ENCODE measurements at places on chromosomes 3 and 15.

DNA sequence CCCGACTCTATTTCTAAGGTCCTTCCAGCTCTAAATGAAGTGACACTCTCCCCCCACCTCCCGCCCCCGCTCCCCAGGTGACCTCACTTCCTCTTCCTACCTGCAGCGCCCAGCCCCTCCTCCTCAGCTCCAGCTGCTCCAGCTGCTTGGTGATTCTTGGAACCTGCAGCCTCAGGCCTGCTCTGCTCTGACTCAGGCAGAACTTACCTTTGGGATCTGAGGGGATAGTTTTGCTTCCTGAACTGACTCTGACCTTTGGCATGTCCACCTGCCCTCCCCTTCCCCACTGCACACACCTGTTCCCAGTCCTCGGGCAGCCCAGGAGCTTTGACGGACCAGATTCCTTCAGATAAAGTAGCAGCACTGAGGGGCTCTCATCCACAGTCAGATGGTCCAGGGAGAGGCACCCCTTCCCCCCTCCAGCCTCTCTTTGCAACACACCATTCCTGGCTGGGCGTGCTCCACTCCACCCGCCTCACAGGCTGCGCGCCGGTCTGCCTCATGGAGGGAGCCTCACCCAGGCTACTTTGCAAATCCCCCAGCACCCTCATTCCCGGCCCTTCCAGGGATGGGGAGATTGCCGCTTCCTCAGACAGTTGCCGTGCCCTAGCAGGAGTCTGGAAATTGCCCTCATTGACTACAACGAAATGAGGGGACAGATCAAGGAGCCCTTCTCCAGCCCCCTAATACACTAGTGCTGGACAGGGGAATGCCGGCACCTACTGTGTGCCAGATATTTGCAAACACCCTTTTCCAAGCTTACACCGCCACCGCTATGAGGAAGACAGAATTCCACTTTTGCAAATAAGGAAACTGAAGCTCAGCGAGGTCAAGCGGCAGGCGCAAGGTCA lies 692 bp upstream of the C15orf39 start:
- DNase-seq, result peak; percentile 59

DNA sequence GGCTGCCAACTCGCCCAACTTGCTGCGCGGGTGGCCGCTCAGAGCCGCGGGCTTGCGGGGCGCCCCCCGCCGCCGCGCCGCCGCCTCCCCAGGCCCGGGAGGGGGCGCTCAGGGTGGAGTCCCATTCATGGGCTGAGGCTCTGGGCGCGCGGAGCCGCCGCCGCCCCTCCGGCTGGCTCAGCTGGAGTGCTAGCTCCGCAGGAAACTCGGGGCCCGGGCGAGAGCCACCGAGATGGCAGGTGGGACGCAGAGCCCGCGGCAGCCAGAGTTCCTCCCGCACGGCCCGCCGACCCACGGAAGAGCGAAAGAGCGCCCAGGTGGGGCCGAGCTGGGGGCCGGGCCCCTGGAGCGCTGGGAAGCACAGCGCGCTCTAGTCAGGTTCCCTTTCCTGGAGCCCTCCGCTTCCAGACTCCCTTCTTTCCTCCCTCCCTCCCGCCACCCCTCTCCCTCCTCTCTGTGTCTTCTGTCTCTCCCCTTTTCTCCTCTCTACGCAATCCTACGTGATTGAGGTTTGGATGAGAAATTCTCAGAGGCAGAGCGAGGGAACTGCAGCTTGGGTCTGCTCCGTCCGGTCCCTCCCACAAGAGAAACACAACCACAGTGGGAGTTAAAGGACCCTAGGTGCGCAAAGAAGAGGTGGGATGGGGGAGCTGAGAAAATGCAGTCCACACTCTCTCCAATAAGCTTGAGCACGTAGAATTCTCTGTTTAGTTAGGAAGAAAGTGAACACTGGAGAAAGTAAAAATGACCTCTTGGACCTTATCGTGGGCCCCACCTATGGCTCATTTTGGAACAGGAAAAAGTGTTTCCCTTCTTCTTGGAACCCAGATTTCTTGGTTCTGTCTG lies 317.3 kb downstream of the FGF12 start:
- DNase-seq, result no peak

- peak; percentile 32 for DNase-seq
Measured at GRCh38 chr3:124952282-124952855, 17.8 kb upstream of the MUC13 start.

GRCh38 chr15:99902248-99902928 lies 169.2 kb upstream of the LYSMD4 start:
- DNase-seq, result no peak

GRCh38 chr15:48898446-48898845 lies 20.5 kb downstream of the EID1 start:
- DNase-seq, result no peak

GRCh38 chr3:149385617-149386298 lies 8.3 kb upstream of the TM4SF1 start:
- DNase-seq, result no peak

- DNase-seq, result no peak
Measured at GRCh38 chr3:170419557-170420087, 954 bp downstream of the CLDN11 start.

GRCh38 chr3:141094790-141095545 lies 43.8 kb downstream of the SPSB4 start:
- DNase-seq, result no peak

- no peak for DNase-seq
Measured at GRCh38 chr3:171086914-171087313, 60.4 kb upstream of the SLC2A2 start.

DNA sequence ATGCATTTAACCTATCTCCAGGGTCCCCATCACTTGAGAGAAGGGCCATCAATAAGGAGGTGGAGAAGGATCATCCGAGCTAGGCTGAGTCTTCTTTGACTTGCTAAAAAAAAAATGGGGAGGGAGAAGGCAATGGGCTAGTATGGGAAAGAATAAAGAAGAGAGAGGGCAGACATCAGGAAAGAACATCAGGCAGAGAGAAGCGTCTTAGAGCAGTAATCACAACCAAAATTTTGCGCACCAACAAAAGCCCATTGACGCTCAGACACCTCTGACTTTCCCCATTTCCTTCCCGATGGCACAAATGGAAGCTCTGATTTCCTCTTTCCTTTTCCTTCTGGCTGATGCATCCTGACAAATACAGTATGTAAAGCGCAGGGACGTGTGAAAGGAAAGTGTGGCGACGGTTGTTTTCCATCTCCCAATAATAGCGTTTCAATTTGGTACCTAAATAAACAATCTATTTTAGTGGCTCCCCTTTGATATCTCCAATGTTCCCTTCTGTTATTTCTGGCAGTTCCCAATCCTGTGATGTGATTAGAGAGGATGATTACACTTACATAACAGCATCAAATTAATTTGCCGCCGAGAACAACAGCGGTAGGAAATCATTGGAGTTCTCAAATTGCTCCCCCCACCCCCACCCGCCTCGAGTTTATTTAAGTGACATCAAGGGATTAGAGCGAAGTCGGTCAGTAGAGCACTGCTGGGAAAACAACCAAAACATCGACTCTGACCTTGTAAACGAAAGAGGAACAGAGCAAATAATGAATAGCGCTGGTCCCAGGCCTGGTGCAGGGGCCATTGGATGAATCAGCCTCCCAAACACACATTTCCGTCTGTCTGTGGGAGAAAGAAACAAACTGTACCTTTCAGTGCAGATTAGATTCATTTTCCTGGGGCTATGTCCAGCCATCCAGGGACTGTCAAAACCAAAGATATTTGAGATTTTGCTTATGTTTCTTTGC lies 273.3 kb upstream of the ICE2 start:
- DNase-seq, result no peak

DNA sequence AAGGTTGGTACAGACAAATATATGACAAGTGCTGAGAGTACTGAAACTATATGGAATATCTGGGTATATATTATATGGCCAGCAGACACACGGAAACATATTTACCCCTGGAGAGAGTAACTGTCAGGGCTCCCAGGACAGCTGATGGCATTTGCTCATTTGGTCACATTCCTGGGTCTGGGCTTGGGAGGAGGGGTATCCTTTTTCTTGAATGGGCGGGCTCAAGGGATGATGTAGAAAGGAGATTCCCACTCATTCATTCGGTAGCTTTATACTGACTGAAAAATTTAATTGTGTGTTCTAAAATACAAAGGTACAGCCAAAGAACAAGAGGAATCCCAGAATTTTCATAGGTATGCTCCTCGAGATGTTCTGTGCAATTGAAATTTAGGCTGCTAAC lies 131.0 kb downstream of the KCNAB1 start:
- DNase-seq, result no peak

DNA sequence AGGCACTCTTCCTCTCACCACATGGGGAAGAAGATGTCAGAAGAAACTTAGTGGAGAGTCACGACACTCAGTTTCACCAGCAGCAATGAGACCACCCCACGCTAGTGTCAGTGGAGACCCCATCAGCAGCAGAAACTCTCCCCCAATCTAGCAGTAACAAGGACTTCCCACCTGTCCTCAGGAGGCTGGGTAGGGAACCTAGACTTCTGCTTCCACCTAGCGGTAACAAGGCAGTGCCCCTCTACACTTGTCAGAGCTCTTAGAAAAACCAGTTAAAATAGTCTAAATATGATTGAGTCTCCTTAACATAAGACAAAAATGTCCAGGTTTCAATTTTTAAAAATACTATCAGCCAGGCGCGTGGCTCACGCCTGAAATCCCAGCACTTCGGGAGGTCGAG lies 57.3 kb downstream of the TRAT1 start:
- DNase-seq, result no peak

DNA sequence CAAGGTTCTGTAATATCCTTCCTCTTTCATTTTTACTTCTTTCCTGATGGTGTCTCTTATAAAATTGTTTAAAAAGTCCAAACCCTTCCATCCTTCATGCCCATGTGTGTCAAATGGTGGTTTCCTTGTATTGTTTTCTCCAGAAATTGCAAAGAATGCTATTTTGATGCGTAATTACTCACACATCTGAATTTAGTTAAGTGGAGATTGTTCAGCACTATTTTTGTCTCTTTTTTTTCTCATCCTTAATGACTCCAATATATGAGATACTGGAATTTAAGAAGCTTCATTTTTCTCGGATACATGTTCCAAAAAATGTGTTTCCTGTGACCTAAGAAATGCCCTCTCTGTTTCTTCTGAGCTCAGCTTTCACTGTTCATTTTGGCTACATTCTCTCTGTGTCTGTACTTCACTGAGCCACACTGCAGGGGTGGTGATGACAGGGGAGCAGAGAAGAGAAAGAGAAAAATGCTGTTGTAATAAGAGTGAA lies 799.8 kb downstream of the DIPK2A start:
- DNase-seq, result no peak

- DNase-seq, result no peak
Measured at GRCh38 chr3:188208516-188208981, 54.6 kb downstream of the LPP start.

DNA sequence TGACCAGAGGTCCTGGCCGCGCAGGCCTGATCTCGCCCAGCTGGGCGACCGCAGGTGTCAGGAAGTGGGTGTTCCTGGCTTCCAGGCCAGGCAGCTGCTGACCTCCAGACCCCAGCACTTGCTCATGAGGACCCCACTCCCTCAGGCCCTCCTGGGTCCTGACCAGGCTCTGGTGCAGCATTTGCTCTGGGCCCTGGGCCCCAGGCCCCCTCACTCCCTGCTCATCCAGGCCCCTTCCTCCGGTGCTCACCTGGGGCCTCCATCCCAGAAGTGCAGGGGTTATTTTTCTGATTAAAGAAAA lies 7.7 kb upstream of the ROPN1B start:
- no peak for DNase-seq

DNA sequence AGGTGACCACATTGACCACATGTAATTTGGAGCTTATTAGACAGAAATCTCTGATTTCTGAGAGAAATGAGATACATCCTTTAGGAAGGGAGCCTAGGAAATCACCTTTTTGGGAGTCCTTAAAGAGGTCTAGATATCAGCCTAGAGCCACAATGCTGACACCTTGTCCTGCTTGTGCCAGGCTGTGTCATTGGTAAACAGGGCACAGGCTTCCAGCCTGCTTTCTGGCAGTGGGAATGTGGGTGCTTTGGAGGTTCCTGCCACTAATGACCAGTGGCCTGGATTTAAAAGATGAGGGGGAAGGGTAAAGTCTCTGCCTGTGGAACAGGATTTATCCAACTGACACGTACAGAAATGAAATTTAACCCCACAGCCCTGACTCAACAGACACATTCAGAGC lies 169.8 kb upstream of the KBTBD8 start:
- DNase-seq, result no peak

DNA sequence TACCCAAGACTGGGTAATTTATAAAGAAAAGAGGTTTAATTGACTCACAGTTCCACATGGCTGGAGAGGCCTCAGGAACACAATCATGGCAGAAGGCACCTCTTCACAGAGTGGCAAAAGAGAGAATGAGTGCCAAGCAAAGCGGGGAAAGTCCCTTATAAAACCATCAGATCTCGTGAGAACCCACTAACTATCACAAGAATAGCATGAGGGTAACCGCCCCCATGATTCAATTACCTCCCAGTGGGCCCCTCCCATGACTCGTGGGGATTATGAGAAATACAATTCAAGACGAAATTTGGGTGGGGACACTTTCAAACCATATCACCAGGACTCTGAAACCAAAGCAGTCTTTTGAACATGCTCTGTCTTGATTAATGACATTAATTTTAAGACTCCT lies 7.0 kb downstream of the RTP3 start:
- no peak for DNase-seq

DNA sequence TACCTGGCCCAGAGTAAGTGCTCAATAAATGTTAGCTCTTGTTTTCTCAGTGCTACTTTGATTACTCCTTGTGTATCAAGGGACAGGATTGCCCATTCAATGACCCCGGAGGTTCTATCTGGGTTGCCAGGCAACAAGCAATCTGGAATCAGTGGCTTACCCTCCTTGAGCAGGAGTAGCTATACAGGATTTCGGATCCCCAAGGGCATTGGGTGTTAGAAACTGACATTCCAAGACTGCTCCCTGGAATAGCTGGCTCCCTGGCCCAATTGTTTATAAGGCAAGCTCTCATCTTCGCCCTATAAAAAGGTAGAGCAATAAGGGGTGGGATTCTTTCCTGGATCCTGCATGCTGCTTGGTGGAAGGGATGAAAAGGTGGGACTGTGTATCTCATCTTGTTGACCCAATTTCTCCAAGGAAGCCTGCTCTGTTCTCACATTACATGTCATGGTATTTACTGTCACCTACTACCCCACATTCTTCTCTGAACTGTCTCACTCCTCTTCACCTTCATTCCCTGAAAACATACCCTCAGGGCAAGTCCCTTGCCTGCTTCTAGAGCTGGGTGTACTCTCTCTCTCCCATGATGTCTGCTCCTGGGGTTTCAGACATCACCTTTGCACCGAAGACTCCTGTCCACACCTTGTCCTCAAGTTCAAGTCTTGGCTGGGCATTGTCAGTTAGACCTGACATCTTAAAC lies 26.4 kb upstream of the SCN10A start:
- DNase-seq, result no peak

DNA sequence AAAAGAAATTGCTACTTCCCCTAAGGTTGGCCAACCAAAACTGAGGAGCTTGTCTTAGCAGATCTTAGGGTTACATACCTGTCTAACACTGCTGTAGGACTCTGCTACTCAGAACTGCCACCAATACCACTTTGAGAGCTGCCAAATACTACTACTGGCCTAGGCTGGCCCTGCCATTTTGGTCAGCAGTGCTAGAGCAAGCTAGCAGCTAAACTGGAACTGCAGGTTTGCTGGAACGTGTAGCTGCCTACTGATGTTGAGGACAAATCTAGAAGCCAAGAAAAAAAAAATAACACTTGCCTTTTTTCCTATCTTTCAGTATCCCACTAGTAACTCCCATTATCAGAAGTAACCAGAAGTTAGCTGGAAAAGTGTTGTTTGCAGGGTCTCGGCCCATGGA lies 387.4 kb downstream of the RBMS3 start:
- DNase-seq, result no peak

GRCh38 chr3:63878394-63879060 lies 14.9 kb downstream of the ATXN7 start:
- DNase-seq, result no peak
